Activated CD8-positive, alpha-beta memory T cell treated with anti-CD3 and anti-CD28 coated beads for 1 hour (primary cell): ENCODE measurements at places on chromosomes 4 and X.

GRCh38 chr4:76002176-76002575 is 5.1 kb downstream of the CXCL9 start:
- DNase-seq: no peak

DNA sequence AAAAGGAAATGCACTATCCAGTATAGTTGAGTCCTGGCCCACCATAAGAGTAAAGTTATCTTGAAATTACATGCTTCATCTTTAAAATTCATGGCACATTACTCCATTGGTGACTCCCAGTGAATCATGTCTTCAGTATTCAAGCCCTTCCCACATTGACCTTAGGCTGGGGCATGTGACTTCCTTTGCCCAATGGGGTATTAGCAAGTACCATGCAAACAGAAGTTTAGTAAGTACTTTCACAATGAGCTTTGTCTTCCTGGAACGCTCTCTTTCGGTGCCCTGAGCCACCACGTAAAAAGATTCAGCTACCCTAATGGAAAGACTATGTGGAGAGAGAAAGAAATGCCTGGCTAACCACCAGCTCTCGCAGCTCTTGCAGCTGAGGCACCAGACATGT is 235.4 kb downstream of the HNRNPD start:
- DNase-seq: no peak

DNA sequence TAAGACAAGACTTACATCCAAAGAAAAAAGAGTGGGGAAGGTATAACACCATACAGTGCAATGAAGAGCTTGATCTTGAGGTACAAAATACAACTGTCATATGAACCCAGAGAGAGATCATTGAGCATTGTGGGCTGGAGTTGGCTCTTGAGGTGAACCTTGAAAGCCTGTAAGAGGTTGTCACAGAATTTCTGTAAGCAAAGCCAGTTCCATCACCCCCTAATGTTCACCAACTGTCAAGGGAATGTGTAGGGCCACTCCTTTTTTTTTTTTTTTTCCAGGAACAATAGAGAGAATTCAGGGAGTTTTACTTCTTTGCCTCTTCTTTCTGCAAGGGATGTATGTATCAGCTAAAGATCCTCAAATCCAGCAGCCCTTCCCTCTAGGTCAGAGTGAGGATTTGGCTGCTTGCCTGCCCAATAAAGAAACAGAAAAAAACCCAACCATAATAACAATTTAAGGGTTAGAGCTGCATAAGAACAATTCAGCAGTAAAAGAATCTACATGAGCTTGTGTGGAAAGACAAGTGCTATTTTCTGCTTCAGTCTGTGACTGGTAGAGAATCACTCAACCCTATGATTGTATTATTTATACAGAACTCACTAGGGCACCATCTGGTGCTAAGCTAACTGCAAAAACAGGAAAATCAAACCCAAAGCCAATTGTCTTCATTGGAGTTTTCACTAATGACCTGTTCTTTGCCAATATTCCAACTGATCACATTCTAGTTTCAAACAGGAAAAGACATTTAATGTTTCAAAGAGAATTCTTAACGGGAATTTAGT is 217.5 kb upstream of the TEX13C start:
- no peak for DNase-seq

DNA sequence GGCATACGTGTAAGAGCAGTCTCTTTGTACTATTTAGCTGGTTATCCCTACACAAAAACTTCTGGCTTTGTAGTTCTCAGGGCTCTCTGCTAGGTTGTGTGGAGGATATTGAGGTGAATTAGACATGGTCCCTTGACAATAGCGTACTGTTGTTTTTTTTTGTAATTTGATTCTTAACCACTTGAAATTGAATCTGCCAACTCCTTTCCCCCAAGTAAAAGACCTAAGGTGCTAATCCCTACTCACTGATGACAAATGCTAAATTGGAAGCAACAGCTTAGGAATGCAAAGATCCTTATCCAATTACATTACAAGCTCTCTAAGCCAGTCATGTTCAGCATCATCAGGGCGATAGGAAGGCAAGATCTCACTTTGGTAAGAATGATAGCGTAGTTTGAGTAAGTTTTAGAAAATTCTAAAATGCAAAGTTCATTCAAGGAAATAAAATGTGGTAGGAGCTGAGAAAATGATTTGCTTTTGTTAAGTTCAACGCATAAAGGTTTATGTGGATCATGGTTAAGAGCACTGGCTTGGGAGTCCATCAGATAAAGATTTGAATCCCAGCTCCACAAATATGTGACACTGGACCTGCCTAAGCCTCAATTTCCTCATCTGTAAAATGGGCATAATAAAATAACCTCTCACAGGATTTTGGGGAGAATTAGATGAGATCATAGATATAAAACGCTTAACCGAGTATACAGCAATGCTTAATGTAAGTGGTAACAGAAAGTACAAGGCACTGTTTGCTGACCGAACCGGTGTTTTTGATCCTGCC is 39.3 kb downstream of the DOCK11 start:
- no peak for DNase-seq

- DNase-seq: no peak
These were observed 2.0 kb downstream of the USP9X start for GRCh38 chrX:41087201-41087600.

GRCh38 chrX:7542587-7543380 is 300.2 kb upstream of the VCX start:
- no peak for DNase-seq

GRCh38 chr4:6216588-6216987 is 16.2 kb upstream of the JAKMIP1 start:
- DNase-seq: no peak

DNA sequence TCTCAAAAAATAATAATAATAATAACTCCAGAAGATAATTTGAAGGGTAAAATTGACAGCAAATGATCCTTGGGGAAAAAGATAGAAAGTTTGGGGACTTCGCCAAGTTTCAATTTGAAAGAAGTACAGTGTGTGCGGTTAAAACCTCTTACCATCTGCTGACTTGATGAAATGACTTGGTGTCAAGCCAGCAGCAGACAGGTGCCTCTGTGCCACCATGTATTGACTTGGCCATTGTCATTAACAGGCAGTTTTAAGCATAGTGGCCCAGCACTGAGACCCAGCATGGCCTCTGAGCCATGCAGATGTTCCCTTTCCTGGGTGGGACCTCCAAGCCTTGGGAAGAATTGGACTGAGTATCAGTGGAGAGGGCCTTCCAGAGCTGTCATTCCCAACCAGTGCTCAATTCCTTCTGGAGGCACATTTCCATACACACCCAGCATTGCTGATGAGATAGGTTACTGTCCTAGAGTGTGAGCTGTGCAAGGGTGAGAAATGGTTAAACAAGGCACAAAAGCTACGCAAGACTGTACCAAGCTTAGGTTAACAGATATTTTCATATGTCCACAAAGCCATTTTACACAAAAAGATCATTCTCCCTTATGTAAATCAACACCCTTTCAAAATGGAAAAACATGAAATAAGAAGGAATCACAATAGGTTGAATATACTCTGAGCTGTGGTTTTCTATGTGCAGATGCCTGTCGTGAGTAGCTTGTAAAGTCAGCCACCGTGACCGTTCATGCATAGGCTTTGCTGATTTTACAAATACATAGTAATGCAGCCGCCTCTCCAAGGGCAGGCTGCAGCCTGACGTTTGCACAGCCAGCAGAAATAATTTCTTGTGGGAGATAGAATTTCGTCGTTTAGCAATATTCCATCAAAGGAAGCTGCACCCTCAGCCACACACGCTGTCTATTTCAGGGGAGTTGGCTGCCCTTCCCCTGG is 59.4 kb upstream of the FBXW7 start:
- no peak for DNase-seq

DNA sequence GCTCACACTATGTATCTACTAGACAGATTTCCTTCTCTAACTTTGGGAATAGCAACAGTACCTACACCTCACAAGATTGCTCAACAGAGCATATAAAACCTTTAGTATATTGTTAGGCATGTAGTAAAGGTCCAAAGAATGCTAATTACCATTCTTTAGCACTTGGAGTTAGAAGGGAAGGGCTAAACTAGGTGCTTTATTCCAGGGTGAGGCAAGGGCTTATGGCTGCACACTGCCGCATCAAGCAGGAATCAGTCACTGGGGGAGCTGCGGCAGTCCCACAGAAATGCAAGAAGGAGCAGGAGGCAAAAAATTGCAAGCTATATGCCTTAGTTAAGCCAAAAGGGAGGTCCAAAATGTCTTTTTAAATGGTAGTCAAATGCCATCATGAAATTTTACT is 162.7 kb downstream of the PPP3CA start:
- no peak for DNase-seq

GRCh38 chrX:69969460-69969859 is 80.3 kb downstream of the AWAT2 start:
- DNase-seq: no peak

- DNase-seq: no peak
These were observed 71.7 kb downstream of the FBXW7 start for GRCh38 chr4:152464030-152464823.

- DNase-seq: no peak
These were observed 33.2 kb downstream of the UNC5C start for GRCh38 chr4:95515589-95515988.

DNA sequence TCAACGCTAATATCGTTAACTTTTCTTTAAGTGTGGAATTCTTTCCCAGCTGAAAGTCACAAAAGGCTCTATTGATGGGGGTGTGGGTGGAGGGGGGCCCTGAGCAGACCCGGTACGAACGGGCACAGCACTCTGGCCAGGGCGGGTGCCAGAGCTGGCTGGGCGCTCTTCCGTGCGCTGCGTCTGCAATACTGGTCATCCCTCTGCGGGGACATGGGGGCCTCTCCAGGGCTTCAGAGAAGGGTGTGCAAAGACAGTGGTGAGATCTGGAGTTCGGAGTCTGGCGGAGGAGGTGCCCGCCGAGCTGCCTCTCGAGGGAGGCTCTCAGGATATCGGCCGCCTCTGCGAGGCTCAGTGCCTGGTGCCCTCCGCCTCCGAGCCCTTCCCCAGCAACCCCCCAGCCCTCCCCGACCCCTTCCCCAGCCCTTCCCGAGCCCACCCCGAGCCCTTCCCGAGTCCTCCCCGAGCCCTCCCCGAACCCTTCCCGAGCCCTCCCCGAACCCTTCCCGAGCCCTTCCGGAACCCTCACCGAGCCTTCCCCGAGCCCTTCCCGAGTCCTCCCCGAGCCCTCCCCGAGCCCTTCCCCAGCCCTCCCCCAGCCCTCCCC is 34.3 kb downstream of the FGFRL1 start:
- no peak for DNase-seq

- DNase-seq: no peak
These were observed 38.5 kb upstream of the KLF3 start for GRCh38 chr4:38625508-38625907.

- no peak for DNase-seq
These were observed 85.0 kb upstream of the FAM241A start for GRCh38 chr4:112060212-112060611.

- no peak for DNase-seq
These were observed 782.5 kb downstream of the FAT4 start for GRCh38 chr4:126097155-126097799.

- no peak for DNase-seq
These were observed 262.0 kb downstream of the BCOR start for GRCh38 chrX:39835776-39836175.

DNA sequence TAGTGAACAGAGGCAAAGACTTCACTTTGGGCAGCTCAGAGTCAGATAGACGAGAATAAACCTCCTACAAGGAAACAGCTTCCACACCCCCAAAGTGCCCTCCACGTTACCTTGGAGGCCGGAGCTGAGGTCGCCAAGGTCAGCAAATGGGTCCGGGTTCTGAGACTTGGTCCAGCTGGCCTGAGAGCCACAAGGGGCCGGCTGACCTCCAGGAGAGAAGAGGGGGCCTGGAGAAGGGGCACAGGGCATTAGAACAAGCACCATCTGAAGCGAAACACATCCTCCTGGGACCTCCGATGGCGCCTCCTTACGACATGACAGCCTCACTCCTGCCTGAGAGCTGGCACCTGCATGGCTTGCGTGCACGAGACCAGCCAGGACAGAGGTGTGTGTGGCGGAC is 33.6 kb upstream of the CPLX1 start:
- DNase-seq: no peak

DNA sequence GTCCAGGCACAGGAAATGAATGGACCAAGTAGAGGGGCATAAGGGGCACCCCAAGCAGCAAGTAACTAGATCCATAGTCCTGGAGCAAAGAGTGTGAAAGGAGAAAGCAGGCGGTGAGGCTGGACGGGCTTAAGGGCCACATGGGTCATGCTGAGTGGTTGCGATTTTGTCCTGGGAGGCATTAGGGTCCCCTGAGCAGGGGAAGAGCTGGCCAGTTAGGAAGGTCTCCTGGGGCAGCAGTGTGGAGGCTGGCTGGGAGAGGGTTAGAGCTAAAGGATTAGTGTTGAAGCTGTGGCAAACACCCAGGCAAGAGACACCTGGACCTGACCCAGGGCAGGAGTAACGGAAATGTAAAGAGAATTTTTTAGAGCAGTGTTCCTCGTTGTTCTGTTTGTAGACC is 26.5 kb downstream of the MYOZ2 start:
- no peak for DNase-seq

GRCh38 chr4:89446193-89446592 is 138.6 kb upstream of the GPRIN3 start:
- DNase-seq: no peak

DNA sequence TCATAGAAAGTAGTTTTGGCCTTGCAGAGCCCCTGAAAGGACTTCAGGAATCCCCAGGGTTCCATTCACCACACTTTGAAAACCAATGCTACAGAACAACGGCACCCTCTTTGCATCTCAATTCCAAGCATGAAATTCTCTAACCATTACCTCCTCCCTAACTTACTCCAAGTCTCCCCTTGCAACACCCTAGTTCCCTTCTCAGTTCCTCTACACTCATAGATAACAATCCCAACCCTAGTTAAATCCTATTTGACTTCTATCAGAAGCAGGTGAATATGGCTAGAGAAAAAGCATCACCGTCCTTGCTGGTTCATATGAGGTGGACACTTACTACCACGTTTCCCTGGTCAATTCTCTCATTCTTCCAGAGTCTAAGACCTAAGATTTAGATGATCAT is 2.4 kb downstream of the RCHY1 start:
- DNase-seq: no peak

DNA sequence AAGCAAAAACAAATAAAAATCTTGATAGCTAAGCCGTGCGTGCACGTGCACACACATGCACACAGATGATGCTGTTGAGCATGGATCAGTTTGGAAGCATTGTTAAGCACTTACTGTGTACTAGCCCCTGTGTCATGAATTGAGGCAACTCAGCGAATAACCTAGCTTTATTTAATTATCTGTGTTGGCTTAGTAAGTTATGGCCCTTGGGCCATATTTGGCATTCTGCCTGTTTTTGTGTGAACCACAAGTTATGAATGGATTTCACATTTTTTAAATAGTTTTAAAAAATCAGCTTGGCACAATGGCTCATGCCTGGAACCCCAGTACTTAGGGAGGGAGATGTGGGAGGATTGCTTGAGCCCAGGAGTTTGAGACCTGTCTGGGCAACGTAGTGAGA is 113.6 kb upstream of the CBLL2 start:
- DNase-seq: no peak

DNA sequence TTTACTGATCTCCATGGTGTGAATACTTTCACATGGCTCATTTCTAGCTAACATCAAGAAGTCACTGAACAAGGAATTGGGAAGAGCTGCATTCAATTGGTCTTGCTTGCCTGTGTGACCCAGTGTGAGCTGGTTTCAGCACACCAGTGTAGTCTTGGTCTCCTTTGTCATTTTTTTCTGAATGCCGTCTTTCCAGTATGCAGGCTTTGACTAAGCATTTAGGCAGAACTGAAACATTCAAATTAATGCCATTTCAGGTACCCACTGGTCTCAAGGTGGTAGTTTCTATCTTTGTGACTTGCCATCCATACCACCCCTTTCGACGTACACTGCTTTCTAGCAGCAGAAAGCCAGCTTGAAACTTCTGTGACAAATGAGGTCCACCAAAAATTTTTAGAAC is 550.5 kb upstream of the BOD1L1 start:
- no peak for DNase-seq
